Progenitor cell of endocrine pancreas (in vitro differentiated cells): ENCODE measurements at places on chromosomes 1 and 21.

GRCh38 chr1:86951430-86951829 is 37.0 kb downstream of the HS2ST1 start:
- no peak for DNase-seq

- DNase-seq = no peak
Measured at GRCh38 chr1:180167021-180167701, 12.5 kb downstream of the QSOX1 start.

- no peak for DNase-seq
Measured at GRCh38 chr1:44641126-44642102, 32.9 kb downstream of the TMEM53 start.

DNA sequence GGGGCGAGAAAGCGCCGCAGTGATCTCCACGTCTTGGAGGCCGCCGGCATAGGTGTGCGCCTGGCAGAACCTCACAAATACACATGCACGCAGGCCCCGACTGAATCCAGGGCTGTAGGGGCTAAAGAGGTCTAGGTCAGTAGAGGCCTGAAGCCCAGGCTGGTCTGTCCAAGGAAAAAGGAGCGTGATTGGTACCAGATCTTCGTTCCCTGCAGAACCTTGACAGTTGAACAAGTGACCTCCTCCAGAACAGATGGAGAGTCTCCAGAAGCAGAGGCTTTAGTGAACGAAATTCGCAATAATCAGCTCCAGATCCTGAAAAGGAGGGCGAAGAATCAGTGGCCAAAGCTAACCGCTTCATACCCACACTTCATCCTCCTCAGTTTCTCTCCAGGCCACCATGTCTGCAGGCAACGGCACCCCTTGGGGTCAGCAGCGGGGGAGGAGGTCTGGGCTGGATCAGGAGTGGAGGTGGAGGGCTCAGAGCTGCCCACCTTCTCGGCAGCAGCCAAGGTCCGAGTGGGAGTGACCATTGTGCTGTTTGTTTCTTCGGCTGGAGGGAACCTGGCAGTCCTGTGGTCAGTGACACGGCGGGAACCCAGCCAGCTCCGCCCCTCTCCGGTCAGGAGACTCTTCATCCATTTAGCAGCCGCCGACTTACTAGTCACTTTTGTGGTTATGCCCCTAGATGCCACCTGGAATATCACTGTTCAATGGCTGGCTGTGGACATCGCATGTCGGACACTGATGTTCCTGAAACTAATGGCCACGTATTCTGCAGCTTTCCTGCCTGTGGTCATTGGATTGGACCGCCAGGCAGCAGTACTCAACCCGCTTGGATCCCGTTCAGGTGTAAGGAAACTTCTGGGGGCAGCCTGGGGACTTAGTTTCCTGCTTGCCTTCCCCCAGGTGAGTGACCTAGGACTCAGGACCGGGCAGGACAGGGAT is 749 bp upstream of the PEX11B start:
- no peak for DNase-seq
